Activated naive CD4-positive, alpha-beta T cell treated with anti-CD3 and anti-CD28 coated beads, Interleukin-2, amount 50 U/mL, for 16 hours (primary cell): ENCODE measurements at places on chromosomes 6 and 20.

DNA sequence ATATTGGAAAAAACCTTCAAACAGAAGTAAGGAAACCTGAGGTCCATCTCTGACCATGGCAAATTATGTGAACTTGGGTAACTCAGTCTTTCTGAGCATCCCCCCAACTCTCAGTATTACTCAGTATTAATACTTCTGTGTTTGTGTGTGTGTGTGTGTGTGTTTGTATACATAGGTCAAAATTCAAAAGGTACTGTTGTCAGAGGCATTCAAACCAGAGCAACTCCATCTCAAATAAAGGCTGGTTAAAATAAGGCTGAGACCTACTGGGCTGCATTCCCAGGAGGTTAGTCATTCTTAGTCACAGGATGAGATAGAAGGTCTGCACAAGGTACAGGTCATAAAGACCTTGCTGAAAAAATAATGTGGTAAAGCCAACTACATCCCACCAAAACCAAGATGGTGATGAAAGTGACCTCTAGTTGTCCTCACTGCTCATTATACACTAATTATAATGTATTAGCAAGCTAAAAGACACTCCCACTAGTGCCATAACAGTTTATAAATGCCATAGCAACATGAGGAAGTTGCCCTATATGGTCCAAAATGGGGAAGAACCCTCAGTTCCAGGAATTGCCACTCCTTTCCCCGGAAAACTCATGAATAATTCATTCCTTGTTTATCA, 33.3 kb upstream of the SLC22A16 start:
- DNase-seq, result no peak

DNA sequence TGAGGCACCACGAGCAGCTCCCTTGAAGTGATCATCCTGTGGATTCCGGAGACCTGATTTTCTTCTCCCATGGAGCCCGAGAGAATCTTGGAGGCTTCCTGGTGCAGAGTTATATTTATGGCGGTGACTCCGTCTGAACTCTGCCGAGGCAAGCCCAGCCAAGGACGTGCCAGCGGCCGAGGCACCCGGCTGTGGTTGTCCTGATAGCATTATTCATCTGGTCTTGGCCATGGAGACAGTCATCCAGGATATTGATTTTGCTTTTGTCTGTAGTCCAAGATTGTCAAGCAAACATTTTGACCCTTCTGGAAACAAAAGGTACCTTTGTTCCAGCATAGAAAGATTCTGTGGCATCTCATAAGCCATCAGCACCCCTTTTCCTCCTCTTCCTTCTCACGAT, 163.3 kb downstream of the SCML4 start:
- DNase-seq, result no peak

- DNase-seq, result no peak
Observed at GRCh38 chr6:32439602-32440214, at the start of gene HLA-DRA. Gene HLA-DRA (plus strand): TSS chr6:32439887. CDS start chr6:32439951, 64 bp downstream.

DNA sequence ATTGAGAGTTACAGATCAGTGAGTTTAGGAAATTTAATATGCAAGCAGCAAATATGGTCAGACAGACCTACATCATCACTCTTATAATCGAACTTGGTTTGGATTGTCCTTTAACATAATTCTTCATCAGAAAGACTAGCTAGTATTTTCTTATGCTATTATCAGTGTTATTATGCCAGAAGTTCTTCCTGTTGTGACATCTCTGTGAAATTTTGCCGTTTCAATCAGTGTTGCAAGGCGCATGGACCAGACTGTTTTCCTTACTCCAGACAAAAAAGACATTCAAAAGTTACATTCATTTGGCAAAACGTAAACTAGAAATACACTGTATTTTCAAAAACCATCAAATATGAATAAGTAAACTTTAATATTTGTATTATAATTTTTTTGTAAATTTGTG, 5.7 kb upstream of the TENT5A start:
- no peak for DNase-seq

DNA sequence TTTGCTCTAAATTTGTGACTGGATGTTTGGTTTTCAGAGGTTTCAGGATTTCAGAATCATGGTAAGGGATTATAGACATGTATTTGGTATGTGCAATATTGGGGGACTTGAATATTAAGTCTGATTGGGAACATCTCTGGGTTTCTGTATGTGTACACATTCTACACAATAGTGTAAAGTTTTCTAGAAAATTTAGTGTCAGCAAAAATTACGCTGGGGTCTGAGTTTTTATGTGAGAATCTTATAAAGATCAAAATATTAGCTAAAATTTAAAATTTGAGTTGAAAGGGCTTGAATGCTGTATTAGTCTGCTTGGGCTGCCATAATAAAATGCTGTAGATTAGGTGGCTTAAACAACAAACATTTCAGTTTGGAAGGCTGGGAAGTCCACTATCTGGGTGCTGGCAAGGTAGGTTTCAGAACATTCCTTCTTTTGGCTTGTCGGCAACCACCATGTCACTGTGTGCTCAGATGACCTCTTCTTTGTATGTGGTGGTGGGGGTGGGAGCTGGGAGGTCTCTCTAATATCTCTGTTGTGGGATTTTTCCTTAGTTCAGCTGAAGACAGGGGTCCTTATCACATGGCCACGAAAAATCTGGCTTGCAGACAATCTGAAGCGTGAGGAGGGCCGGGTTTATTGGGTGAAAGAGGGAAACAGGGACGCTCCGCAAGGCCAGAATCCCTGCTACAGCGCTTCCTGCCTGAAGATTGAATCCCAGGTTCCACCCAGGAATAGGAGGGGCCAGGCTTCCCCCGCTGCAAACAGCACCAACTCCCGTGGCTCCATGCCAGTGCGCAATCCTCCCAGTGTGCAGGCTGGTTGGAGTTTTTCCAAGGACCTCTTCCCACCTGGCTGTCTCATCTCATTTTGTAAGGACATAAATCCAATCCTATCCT, 299.7 kb downstream of the PLCB1 start:
- DNase-seq, result no peak

- peak; percentile 54 for DNase-seq
Observed at GRCh38 chr20:846894-847278, 13.4 kb downstream of the FAM110A start.

DNA sequence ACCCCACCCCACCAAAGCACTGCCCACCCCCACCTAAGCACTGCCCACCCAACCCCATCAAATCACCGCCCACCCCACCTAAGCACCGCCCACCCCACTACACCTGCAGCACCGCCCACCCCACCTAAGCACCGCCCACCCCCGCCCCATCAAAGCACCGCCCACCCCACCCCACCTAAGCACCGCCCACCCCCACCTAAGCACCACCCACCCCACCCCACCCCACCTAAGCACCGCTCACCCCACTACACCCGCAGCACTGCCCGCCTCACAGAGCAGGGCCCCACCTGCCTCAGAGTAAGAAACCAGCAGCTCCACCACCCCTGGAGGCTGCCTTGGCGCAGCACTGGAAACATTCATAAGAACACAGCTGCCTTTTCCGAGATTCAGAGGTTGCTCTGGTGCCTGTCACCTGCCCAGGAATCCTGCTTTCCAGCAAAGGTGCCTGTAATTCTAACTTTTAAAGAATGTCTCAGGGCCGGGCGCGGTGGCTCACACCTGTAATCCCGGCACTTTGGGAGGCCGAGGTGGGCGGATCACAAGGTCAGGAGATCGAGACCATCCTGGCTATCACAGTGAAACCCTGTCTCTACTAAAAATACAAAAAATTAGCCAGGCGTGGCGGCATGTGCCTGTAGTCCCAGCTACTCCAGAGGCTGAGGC, 148.2 kb downstream of the BMP7 start:
- DNase-seq, result no peak

GRCh38 chr6:8549074-8549790, 113.9 kb upstream of the SLC35B3 start:
- DNase-seq, result no peak

DNA sequence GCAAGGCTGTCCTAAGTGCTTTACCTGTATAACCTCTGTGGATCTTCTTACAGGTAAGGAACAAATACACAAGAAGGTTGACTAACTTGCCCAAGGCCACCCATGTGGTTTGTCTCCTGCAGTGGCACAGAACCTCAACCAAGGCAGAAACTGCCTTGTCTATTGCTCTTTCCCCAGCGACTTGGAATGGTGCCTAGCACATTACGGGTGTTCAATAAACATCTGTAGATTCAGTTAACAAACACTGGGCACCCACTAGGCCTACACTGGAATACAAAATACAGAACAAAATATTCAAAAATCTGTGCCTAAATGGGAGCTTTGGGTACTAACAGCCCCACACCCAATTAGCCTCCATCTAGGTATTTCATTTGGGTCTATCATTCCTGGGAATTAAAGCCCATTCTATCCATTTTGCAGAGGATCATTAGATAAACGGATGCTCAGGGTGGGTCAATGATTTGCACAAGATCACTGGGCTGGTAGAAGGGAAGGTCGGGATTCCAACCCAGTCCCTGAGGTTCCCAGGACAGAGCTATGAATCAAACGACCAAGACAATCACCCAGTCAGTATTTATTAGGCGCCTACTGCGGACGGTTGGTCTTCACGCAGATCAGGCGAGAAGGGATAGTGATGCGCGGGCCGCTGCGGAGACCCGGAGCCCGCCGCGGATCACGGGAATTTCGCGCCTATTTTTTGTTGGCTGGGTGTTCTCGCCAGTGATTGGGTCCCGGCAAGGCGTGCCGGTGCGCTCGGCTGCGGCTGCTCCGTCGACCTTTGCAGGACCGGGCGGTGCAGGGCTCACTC, at the start of gene STK35:
STK35 (plus strand) TSS at position 771 of the 808 bp plus-strand sequence. CDS start 55 bp downstream, outside the sequence.
- peak; percentile 77 for DNase-seq

GRCh38 chr6:141301779-141302178, 830.9 kb upstream of the GJE1 start:
- DNase-seq, result no peak

DNA sequence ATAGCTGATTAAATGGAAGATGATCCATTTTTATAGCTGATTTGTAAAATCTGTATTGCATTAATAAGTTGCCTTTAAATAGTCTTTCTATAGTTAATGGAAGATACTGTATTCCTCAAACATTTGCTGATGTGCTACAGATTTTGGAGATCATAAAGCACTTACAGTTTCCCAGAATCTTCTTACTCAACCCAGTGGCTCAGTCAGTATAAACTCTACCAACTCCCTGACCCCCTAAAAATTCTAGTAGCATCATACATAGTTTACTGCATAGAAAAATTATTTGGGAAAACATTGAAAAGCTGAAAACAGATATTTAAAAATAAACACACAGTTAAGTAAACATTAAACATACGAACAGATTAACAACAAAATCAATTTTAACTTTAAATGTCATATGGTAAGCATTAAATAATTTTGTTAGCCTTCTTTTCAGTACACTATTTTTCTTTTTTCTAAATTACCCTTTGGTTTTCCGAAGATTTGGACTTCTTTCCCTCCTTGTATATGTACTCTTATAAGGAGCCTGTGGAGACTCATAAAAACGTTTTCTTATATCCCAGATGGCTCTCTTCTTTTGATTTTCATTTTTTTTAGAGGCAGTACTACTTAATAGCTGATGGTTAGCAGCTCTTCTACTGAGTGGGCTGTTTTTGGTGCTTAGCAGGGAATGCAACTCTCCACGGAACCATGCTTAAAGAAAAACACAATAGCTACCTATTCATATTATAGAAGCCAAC, 62.7 kb upstream of the BMP5 start:
- no peak for DNase-seq

DNA sequence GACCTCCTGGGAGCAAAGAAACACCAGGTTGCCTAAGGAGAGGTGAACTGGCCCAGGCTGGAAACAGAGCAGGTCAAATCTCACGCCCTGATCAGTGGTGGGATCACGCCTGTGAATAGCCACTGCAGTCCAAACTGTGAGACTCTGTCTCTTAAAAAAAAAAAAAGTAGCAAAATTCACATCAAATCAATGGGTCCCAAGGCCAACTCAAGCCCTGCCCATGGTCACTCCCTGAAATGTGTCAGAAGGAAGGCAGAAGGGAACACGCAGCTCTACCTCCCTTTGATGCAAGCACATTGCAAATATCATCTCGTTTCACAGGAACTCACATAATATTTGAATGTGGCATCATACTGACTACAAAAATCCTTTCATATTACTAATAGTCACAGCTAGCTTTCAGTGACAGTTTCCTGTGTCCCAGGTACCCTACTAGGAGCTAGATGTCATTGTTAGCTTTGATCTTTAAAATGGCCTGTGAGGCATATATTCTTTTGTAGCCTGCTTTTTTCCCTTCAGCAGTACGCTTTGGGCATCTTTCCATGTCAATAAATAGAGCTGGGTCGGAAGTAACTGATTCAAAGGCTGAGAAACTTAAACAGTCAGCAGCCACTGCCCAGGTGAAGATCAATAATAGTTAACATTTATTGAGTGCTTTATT, 14.4 kb upstream of the TTPAL start:
- no peak for DNase-seq

GRCh38 chr6:33905071-33905609, 101.3 kb upstream of the MLN start:
- no peak for DNase-seq

DNA sequence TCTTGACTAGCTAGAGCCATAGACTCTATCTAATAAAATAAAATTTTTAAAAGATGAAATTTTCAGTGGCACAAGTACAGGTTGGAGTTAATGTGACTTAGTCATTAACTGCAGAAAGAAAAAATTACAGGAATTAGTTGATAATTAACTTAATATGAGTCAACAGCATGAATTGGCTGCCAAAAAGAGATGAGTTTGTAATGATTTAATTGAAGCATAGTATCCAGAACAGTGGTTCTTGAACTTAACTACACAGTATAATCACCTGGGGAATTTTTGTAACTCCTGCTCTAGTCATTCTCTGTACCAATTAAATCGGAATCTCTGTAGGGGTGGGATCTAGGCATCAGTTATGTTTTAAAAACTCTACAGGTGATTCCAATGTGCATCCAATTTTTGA, 46.3 kb upstream of the HMGN3 start:
- DNase-seq, result no peak

DNA sequence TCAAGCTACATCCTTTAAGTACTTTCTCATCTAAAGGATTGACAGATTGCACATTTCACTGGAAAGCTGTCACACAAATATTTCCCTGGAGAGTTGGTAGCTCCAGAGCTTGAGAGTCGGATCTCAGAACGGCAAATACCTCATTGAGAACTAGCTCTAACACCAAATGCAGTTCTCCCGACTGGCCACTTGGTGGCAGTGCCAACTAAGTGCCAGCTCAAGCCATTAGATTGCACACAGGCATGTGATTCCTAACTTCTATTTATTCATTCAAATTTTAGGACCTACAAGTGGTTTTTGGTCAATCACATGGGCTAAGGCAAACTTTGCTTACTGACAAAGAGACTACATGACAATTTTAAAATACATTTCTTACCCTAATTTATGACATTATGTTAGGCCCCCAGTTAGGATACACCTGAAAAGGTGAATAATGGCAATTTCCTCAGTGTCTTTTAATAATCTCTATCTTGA, 7.9 kb upstream of the MCHR2 start:
- DNase-seq, result peak; percentile 27

- DNase-seq, result no peak
Observed at GRCh38 chr6:156347656-156348055, 429.5 kb upstream of the ARID1B start.

GRCh38 chr20:35215066-35215956, 11.2 kb upstream of the MMP24 start:
- no peak for DNase-seq

DNA sequence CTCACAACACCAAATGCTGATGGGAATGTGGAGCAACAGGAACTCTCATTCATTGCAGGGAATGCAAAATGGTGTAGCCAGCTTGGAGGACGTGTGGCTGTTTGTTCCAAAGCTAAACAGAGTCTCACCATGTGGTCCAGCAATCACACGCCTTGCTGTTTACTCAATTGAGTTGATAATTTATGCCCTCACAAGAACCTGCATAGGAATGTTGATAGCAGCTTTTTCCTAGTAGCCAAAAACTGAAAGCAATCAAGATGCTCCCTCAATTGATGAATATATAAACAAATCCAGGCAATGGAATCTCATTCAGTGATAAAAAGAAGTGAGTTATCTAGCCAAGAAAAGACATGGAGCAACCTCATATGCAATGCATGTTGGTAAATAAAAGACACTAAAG, 15.6 kb upstream of the VSX1 start:
- DNase-seq, result no peak
